ENCODE measurements at places on chromosomes 16 and 17.

- peak; percentile 83 for DNase-seq
These were observed 7.7 kb upstream of the NPIPB2 start for GRCh38 chr16:11949527-11949926.

- DNase-seq: peak; percentile 82
These were observed 7.9 kb upstream of the LLGL1 start for GRCh38 chr17:18217412-18218015.

- no peak for DNase-seq
These were observed 426.3 kb downstream of the SLC39A11 start for GRCh38 chr17:72665852-72666851.

- no peak for DNase-seq
These were observed 48.3 kb downstream of the NT5M start for GRCh38 chr17:17351356-17351891.

GRCh38 chr17:76527430-76528111, 9.9 kb downstream of the CYGB start:
- no peak for DNase-seq

DNA sequence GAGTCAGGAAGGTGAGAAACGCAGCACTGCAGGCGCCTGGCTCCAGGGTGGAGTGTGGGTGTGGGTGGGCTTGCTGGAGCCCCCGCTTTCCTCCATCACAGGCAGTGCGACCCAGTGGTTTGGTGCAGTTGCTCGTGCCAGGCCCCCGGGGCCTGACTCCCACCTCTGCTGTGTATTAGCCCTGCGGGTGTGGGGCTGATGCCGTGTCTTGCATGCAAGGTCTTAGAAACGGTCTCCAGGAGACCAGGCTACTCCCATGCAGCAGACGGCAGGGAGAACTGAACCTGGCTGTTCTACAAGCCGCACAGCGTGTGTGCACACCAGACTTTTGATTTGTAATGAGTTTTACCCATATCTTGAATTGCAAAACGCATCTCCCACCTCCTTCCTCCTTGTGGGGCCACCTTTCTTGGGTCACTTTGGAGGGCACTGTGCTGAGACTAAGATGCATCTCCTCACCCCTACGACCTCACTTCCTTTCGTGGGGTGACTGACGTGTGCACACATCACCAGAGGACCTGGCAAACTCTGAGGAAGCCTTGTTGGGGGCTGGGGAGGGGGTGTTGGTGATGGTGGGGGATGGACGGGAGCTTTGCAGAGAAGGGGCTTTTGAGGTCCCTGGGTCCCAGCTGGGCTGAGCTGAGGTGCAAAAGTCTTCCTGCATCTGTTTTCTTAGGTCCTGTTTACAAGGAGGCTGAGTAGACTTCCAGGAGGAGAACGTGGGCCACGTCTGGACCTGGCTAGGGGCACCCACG, 101.8 kb upstream of the TNRC6C start:
- no peak for DNase-seq

- DNase-seq: no peak
These were observed 3.4 kb upstream of the KSR1 start for GRCh38 chr17:27452828-27453227.
